ENCODE measurements at places on chromosomes 2 and 18.

GRCh38 chr2:30871980-30872789, 64.9 kb upstream of the CAPN13 start:
- no peak for DNase-seq

- DNase-seq, result no peak
These were observed 138.9 kb upstream of the HAAO start for GRCh38 chr2:42931146-42931817.

GRCh38 chr2:240893363-240893844, 2.6 kb downstream of the MAB21L4 start:
- no peak for DNase-seq

GRCh38 chr2:177646791-177647190, 254.2 kb downstream of the AGPS start:
- no peak for DNase-seq

GRCh38 chr2:211014376-211014775, 458.0 kb downstream of the CPS1 start:
- DNase-seq, result no peak

DNA sequence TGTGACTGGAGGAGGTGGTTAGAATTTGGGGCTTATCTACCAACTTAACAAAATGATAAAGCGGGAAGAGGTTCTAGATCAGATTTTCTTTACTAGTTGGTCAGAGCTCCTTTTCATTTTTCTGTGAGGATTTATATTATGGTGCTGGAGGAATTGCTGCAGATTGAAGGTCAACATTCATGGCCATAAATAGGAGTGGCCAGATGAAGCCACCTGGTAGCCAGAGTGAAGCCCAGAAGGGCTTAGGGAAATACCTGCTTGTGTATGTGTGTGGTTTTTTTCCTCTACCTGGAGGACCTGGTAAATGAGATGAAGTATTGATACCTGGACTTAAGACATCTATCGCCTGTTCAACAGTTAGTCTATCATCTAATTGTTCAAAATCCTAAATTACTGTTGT, 122.9 kb upstream of the MSTN start:
- DNase-seq, result no peak

DNA sequence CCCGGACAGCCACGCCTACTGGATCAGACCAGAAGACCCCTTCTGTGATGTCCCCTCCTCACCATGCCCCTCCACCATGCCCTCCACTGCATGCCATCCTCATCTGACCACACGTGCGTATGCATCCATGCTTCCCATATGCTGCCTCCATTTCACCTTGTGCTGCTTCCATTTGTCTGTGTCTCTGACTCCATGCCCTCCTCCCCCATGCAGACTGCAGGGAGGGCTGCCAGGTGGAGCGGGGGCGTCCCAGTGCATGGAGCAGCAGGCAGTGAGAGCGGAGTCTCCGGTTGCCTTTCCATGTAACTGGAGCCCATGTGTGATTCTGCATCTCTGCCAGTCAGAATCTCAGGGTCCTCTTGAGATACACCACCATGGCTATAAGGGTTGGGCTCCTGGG, 52.6 kb downstream of the COA5 start:
- DNase-seq, result no peak

DNA sequence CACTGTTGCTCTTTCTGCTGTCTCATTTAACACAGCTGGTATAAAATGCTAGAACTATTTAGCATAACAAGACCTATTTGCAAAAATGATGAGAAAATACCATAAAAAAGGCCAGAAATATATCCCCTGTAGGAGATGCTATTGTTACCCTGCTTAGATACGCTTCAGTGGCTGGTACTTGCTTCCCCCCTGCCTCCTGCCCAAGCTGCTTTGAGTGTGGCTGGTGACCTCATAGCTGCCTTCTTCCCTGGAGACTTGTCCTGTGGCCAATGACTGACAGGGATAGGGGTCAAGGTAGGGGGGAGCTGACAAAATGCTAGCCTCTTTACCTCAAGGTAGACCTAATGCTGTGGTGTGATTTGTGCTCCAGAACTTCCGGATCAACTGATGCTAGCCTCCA, 150.2 kb upstream of the ZEB2 start:
- no peak for DNase-seq

- no peak for DNase-seq
These were observed 5.8 kb upstream of the PEX13 start for GRCh38 chr2:61011678-61012077.
